ENCODE measurements at places on chromosomes 2 and 18.

- peak; percentile 56 for DNase-seq
Measured at GRCh38 chr2:45567974-45568789, 42.9 kb downstream of the SRBD1 start.

- no peak for DNase-seq
Measured at GRCh38 chr18:4641771-4642368, 186.8 kb upstream of the DLGAP1 start.

GRCh38 chr2:26080356-26080755 lies 46.5 kb downstream of the RAB10 start:
- no peak for DNase-seq

- no peak for DNase-seq
Measured at GRCh38 chr2:120622886-120623753, 112.5 kb upstream of the GLI2 start.

DNA sequence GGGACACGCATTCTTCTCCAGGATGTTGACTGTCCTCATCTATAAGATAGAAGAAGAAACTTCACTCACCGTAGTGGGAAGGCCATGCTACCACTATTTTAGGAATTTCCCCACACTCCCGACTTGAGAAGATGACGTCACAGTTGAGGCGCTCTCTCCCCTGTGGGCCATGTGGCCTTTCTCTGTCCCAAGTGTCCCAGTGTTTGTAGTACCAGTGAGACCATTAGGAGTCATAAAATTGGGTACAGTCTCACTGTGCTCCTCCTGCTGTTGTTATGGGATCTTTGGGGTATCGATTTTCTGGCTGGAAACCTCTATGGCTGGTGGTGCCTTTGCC lies 7.2 kb upstream of the SNTG2 start:
- DNase-seq = no peak

DNA sequence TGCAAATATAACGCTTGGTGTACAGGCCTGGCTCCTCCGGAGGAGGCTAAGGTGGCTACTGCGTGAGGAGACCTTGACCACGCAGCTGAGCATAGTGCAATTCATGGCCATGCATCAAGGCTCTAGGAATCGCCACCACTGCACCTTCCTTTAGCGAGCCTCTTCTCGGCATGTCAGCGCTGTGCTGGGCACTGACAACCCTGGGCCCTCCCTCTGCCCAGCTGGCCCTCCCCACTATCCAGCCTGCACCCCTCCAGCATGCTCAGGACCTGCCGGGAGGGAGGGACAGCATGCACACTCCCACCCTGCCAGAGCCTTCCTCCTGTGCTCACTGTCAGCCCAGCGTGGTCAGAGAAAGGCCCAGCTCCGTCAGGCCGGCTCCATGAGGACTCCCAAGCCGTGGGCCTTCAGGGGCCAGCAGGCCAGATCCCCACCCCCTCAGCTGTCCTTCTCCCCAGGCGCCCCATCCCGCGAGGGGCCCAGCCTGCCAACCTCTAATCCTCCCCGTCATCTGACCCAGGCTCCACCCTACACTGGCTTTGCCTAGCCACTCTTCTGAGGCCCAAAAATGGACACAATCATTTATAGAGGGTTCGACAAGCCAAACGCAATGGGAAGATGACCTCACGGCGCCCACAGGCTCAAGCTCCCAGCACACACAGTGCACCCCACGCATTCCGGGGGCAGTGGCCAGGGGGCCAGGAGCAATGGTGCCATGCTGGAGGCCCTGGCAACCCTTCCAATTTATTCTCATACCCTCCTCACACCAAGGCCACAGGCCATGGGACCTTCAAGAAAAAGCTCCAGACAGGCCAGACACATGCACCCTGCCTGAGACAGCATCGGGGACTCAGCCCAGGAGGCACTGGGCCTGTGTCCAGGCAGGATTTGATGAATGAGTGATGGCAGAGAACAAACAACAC lies 3.5 kb downstream of the BIN1 start:
- DNase-seq = no peak

- no peak for DNase-seq
Measured at GRCh38 chr2:236960531-236960930, 125.2 kb upstream of the COPS8 start.

GRCh38 chr2:11093467-11093866 lies 61.8 kb upstream of the SLC66A3 start:
- DNase-seq = no peak

GRCh38 chr2:95333888-95334338 lies 36.8 kb downstream of the KCNIP3 start:
- DNase-seq = no peak

GRCh38 chr18:31040686-31041270 lies 1.8 kb downstream of the DSC3 start:
- no peak for DNase-seq

GRCh38 chr2:150097402-150097801 lies 390.1 kb downstream of the RND3 start:
- DNase-seq = no peak

DNA sequence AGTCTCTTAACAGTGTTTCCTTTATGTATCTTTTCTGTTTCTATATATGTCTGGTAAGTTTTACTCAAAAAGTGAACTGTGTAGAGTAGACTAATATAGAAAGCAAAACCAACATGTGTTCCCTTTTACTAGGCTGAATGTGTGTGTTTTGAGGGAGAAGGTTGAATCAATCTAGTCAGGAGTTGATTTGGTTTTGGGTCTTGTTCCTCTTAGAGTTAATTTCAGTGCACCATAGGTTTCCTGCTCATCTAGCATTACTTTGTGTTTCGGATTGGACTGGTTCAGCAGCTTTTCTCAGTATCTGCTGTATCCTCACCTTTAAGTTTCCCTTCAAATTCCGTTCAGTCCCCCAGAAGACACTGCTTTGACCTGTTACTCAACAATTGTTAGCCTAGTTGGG lies 52.0 kb upstream of the TRIM43 start:
- DNase-seq = no peak

GRCh38 chr18:32019251-32019948 lies 775 bp downstream of the RNF125 start:
- peak; percentile 44 for DNase-seq

GRCh38 chr2:16493788-16494187 lies 171.8 kb downstream of the CYRIA start:
- DNase-seq = no peak

GRCh38 chr18:23320709-23321236 lies 132.3 kb upstream of the RIOK3 start:
- DNase-seq = no peak

- DNase-seq = no peak
Measured at GRCh38 chr18:32763293-32763692, 9.5 kb downstream of the KLHL14 start.

DNA sequence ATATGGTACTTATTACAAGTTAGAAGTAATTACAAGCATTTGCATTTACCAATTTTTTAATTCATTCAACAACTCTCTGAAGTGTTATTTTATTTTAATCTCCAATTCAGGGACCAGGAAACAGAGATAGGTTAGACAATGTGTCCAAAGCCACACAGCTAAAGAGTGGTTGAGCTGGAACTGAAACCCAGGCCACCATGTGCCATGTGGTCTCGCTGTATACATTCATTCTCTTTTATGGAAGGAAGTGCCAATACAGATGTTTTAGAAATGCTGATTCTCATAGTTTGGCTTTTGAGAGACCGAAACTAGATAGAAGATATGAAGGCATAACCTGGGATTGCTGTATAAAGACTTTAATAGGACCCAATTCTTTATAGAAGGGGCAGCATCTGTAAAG lies 684.6 kb upstream of the ID2 start:
- DNase-seq = peak; percentile 77

DNA sequence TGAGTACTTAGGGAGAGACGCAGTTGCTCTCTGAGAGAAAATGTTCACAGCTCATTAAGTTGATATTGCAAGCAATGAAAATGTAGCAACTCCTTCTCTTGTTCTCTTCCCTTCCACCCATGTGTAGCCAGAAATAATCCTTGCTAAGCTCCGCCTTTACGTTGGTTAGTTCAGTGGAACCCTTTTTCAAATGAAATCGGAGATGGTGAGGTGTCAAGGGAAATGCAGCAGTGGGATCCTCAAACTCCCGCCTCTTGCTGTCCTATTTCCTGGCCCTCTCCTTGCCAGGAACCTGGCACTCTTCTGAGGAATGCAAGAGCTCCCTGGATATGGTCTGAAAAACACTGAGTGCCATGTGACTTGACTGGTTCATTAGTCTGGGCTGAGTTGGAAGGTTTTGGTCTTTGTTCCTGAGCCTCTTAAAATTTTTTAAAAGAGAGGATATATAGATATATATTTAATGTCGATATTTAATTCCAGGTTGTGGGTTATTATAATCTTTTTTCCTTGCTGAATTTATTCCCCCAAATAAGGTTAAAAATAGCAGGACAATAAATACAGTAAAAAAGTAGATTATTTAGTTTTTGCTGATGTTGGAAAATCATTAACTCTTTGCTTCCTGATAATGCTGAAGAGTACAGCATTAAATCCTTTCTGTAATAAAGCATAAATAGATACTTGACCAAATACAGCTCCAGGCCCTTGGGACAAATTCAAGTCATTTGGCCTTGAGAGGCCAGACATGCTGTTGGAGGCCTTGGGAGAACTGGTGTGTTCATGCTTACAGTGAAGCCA lies 116.2 kb downstream of the EML6 start:
- no peak for DNase-seq

DNA sequence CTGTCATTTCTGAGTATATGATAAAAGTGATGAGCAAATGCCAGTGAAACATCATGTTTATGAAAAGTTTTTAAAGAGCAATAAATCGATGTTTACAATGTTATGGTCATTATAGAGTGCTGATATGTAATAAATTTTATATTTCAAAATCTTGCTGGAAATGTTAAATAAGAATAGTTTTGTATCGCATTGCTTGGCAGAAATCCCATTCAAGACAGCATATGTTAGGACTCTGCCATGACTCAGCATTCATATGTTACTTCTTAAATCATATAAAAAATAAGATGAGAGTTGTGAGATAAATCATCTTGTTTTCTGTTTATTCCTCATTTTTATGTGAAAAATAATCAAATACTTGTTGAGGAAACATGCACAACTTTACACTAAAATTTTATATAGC lies 949.9 kb upstream of the NRXN1 start:
- DNase-seq = no peak

DNA sequence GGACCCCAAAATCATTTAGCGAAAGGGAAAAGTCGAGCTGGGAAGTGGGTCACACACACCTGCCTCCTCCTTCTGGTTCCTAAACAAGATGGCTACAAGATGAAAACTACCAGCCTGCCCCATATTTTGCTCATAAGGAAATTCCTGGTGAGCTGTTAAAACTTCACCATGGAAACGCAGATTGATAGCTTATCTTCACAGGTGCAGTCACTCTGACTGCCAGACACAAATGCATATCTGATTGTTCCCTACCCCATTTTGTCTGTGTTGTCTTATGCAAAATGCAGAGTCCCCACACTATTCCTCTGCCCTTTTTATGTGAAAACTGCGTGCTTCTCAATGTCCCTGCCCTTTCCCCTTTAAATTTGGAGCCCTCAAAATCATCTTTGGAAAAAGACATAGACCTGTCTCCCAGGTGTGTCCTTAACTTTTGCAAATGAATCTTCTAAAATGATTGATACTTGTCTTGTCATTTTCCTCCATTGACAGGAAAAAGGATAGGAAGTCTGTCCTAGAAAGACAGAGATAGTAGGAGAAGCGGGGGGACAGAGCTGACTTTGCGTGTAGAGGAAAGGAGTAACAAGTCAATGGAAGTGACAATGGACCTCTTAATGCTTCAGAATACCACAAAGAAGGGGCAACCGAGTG lies 38.9 kb upstream of the THOC1 start:
- no peak for DNase-seq

- DNase-seq = no peak
Measured at GRCh38 chr2:67251741-67252140, 145.4 kb upstream of the ETAA1 start.

DNA sequence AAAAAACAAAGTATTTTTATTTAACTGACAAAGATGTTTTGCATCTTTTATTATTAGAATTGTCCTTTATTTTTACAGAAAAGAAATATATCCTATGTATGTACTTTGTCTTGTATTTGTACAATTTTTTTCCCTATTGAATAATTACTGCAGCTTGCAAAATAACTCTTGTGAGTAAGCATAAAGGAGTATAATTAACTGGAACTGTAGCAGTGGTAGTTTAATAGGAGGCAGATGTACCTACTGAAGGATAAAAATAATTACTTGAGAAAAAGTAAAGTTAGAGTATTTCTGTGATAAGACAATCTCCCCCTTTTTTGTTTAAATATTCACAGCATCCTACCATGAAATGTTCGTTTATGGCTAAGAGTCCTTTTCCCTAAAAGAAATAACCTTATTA lies 34.7 kb downstream of the EHBP1 start:
- DNase-seq = no peak

- no peak for DNase-seq
Measured at GRCh38 chr18:48547531-48547981, 8.7 kb downstream of the CTIF start.

DNA sequence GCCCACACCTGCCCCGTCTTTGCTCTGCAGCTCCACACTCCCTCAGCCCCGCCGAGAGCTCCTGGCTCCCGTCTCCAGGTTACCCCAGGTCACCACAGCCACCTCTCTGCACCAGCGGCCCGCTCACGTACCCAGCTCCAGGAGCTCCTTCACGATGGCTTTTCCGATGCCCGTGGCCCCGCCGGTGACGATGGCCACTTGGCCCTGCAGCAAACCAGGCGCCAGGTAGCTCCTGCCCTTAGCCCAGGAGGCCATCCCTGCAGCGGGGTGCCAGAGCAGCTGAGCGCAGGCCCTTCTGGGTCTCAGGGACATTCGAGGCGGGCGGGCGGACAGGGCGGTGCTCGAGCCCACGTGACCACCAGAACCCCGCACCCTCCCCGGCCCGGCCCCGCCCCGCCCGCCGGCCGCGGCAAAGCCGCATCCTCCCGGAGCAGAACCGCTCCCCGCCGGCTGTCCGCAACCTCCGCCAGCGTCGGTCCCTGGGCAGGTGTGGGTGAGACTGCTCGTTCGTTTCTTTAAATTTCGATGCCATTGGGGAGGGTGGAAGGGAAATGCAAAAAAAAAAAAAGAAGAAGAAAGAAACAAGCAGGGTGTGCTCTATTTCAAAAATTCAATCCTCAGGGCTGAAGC lies at the start of the genes PECR and TMEM169:
Gene PECR (minus strand): TSS at position 323 of the 630 bp plus-strand sequence. CDS start 68 bp downstream, at position 255.
Gene TMEM169 (plus strand): TSS at position 433 of the 630 bp plus-strand sequence. CDS start 14,045 bp downstream, outside the sequence.
- peak; percentile 60 for DNase-seq

GRCh38 chr2:55156326-55156725 lies 75.8 kb downstream of the CLHC1 start:
- DNase-seq = no peak

GRCh38 chr2:218895759-218896500 lies 15.3 kb downstream of the WNT10A start:
- DNase-seq = peak; percentile 40
